ENCODE measurements at places on chromosomes 3 and 15.

- no peak for DNase-seq
Observed at GRCh38 chr3:69724722-69725435, 14.4 kb upstream of the MITF start.

DNA sequence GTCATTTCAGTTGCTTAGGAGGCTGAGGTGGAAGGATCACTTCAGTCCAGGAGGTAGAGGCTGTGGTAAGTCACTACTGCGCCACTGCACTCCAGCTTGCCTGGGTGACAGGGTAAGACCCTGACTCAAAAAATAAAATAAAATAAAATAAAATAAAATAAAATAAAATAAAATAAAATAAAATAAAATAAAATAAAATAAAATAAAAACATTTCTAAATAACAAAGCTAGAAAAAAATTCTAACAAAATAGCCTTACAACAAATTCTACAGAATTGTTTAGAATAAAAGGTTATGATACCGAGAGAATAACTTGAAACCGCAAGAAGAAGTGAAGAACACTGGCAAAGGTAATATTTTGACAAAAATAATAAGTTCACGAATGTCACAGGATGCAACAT, 794.3 kb downstream of the NR2F2 start:
- DNase-seq, result no peak

DNA sequence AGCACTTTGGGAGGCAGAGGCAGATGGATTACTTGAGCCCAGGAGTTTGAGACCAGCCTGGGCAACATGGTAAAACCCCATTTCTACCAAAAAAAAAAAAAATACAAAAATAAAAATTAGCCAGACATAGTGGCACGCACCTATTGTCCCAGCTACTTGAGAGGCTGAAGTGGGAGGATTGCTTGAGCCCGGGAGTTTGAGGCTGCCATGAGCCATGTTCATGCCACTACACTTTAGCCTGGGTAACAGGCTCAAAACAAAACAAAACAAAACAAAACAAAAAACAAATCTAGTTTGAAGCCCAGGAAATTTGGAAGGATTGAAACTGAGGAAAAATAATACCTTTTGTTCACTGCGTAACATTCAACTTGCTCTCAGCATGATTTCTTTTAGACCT, 16.6 kb downstream of the TMOD3 start:
- DNase-seq, result no peak

DNA sequence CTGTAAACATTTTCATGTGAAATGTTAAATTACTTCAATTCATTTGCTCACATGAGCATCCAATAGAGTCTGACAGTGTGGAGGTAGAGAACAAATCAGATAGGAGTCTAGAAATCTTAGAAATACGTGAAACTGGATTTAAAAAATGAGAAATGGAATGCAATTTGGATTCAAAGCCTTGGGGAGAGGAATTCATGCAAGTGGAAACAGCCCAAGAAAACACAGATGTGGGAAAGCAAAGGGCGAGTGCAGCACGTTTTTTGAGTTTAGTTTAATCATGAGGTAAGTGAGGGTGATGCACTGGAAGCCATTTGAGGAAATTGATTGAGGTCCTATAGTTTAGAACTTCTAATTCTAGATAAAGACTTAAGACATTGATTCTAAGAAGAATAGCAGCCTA, 434.7 kb downstream of the C3orf38 start:
- no peak for DNase-seq

- DNase-seq, result no peak
Observed at GRCh38 chr15:51079226-51079625, 15.5 kb downstream of the TNFAIP8L3 start.

DNA sequence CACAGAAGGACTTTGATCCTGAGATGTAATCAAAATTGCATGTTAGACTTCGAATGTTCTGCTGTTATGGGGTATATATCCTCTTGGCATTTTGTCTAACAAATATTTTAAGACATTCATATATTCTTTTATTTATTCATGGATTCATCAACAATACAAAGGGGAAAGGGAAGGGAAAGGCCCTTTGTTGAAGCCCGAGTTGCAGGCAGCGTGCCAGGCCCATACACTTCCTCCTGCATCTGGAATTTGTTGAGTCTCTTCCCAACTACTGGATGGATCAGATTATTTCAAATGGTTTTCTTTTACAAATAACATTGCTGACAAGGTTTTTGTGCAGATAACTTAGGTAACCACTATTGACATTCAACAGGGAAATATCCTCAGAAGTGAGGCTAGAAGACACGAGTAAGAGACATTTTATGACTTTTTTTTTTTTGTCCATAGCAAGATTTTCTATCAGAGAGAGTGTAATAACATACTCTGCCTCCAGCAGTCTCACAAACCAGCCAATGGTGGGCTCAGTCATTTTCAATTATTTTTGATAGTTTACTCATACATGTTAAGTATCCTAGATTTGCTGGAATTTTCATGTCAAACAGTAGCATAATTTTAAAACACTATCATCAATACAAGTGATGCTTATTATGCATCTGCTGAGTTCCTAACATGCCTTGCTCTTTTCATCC, 94.3 kb downstream of the RPL39L start:
- no peak for DNase-seq

GRCh38 chr3:142946861-142947260, 16.6 kb downstream of the PAQR9 start:
- DNase-seq, result no peak

DNA sequence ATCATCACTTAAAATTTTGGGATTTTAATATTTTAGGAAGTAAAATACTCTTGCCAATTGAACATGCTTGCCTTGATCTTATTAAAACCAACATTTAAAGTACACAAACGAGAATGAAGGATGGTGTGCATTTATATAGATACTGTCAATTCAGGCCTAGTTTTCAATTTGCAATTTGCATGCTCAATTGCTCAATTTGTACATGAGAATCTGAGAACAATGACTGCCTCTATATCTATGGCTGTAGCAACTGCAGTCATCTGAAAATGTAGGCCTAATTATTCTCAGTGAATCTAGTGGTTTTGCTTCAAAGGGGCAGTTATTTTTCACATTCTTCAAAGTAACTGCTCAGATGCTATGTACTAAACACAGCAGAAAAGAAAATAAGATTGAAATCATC, 18.8 kb downstream of the ZBBX start:
- DNase-seq, result no peak

GRCh38 chr15:64348455-64348854, 7.5 kb downstream of the CSNK1G1 start:
- DNase-seq, result no peak

GRCh38 chr3:139757448-139758030, 79.8 kb upstream of the NMNAT3 start:
- no peak for DNase-seq

GRCh38 chr15:59274126-59274970, 67.7 kb downstream of the LDHAL6B start:
- no peak for DNase-seq

DNA sequence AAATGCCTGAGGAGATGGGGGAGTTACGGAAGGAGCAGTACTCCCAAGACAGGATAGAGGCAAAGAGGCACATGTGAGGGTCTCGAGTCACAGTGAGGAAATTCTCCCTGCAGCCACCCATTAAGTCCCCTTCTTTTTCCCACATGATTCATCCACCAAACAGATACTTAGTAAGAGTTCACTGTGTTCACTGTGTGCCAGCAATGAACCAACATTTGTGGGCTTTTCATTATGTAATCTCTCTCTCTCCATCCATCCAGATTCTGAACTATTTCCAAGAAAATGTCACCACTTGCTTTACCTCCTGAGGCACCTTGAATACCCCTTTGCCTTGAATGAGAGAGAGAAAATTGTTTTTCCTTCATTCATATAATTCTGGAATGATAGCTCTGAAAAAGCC, 24.6 kb upstream of the LRRFIP2 start:
- DNase-seq, result no peak

GRCh38 chr3:49714728-49715550, 4.5 kb downstream of the AMIGO3 start:
- DNase-seq, result no peak

All from stimulated activated CD8-positive, alpha-beta memory T cell treated with anti-CD3 and anti-CD28 coated beads, Interleukin-7, amount 100 ng/mL, for 48 hours (primary cell).